ENCODE measurements at places on chromosomes 16 and 17.
A peak's percentile ranks its signal among the peaks of the same experiment; 100 is the strongest.

DNA sequence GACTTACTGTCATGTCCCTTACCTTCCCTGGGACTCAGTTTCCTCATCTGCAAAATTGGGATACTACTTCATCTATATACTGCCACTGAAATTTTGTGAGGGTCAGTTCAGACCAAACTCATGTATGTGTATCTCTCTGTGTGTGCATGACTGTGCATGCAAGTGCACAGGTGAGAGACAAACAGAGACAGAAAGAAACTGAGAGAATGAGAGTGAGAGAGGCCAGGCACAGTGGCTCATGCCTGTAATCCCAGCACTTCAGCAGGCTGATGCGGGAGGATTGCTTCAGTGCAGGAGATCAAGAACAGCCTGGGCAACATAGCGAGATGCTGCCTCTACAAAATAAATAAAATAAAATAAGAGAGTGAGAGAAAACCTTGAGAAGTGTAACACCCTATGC, 32.1 kb upstream of the SLC6A2 start:
- DNase-seq, result no peak

DNA sequence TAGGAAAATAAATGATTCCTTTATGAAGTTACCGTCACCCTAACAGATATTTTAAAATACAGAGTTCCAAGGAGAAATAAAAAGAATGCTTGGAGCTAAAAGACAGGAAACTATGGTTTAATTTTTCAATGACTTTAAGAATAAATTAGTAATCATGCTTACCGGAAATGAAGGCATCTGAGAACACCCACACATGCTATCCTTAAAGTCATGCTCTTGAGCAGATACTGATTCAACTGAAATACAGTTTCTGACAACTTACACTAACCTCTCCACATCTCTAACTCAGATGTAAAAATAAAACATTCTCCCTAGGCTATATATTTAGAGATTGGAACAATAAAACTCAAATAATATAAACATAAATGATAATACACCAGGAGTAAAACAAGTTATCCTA, 7.8 kb downstream of the PSMD12 start:
- DNase-seq, result no peak

DNA sequence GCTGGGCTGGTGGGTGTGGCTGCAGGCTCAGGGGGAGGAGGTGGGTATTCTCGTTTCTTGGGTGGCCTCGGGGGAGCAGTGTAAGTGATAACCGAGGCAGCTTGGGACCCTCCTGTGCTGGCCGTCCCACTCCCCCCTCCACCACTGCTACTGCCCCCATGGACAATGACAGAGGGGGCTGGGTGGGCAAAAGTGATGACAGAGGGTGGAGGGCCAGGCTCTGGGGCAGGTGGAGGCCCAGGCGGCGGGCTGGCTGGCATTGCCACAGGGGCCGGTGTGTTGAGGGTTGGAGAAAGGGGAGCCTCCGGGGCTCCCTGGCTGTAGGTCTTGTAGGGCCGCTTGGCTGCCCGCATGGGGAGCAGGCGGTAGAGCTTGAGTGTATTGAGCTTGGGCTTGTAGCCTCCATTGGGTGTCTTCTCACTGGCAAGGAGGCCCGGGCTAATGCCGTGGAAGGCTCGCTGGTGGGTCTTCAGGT, 16.0 kb downstream of the ZBTB4 start:
- no peak for DNase-seq

GRCh38 chr16:72794986-72795385, 252.9 kb downstream of the ZFHX3 start:
- no peak for DNase-seq

GRCh38 chr17:78432226-78433012, 54.0 kb downstream of the PGS1 start:
- no peak for DNase-seq

GRCh38 chr17:45722161-45722560, 62.0 kb upstream of the CRHR1 start:
- DNase-seq, result no peak

DNA sequence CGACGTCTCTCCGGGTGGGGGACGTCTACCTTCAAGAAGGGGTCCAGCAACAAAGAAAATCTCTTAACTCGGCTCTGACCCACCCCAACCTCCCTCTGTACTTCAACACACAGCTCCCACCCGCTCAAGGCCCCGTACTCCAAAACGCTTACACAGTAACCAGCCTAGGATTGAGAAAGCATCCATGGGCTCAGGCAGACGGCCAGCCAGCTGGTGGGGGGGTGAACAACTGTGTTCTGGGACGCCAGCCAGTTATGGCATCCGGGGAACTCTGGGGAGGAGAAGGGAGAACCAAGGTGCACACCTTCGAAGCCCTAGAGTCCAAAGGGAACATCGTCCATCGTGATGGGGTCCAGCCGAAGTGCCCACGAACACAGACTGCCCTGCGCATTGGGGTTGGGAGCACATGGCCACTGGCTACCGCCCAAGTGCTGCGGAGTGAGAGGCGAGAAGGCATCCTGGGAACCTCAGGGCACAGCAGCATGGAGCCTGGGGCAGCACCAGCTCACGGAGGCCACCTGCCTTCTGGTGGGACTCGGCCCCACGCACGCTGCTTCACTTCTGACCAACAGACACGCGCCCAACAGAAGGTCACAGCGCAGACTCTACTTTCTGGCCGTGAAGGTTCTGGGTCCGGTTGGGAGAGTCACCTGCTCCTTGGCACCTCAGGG, 14.3 kb downstream of the SLC16A3 start:
- DNase-seq, result no peak

DNA sequence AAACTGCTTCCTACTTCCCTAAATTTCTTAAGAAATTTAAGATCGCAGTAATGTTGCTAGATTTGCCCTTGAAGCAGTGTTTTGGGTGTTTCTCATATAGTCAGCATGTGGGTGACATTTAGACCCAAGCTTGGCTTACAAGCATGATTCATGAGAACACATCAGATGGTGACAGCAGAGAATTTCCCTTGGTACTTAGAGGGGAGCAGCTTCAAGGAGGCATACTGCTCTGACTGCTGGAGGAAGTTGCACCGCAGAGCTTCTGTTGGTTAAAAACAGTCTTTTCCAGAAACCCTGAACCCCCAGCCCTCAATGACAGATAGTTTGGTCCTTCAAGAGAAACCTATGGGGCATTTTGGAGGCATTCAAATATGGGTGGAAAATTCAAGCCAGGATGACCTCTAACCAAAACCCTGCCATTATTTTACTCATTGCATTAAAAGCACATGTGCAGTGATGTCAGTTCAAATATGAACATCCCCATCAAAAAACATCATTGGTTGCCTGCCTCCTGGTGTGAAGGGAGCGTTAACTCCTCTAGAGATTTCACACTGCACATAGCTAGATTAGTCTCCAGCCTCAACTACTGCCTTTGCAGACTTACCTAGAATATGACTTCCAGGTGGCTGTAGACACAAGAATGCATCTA, 201.5 kb upstream of the CACNG5 start:
- no peak for DNase-seq

DNA sequence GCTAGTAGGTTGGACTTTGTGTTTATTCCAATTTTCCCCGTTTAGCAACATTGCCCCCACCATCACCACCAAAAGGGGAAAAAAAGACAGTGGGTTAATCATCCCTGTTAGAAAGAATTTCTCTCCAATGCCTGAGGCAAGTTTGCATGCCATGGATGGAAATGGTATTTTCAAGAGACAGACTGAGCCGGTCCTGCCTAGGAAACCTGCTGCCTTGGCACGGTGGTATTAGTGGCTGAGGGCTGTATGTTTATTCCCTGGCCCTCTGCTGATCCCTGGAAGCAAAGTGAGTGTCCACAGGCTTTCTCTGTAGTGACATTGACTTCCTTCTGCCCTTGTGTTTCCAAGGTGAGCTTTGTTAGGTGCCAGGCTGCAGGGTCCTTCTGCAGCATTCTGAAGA, 427.0 kb upstream of the RBFOX1 start:
- DNase-seq, result no peak

- no peak for DNase-seq
Observed at GRCh38 chr16:88724855-88725555, 18.7 kb downstream of the CTU2 start.

- DNase-seq, result no peak
Observed at GRCh38 chr17:68379692-68380677, 77.3 kb downstream of the WIPI1 start.

DNA sequence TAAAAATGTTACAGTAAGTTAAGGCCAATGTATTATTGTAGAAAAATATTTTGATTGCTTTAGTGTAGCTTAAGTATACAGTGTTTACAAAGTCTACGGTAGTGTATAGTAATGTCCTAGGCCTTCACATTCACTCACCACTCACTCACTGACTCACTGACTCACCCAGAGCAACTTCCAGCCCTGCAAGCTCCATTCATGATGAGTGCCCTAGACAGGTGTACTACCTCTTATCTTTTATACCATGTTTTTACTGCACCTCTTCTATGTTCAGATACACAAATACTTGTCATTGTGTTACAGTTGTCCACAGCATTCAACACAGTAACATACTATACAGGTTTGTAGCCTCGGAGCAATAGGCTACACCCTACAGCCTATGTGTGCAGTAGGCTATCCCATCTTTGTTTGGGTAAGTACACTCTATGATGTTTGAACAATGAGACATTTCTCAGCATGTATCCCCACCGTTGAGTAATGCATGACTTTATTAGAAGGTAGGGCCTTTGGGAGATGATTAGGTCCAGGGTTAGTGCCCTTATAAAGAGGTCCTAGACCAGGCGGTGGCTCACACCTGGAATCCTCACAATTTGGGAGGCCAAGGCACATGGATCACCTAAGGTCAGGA, 117.8 kb downstream of the SLC39A11 start:
- no peak for DNase-seq

DNA sequence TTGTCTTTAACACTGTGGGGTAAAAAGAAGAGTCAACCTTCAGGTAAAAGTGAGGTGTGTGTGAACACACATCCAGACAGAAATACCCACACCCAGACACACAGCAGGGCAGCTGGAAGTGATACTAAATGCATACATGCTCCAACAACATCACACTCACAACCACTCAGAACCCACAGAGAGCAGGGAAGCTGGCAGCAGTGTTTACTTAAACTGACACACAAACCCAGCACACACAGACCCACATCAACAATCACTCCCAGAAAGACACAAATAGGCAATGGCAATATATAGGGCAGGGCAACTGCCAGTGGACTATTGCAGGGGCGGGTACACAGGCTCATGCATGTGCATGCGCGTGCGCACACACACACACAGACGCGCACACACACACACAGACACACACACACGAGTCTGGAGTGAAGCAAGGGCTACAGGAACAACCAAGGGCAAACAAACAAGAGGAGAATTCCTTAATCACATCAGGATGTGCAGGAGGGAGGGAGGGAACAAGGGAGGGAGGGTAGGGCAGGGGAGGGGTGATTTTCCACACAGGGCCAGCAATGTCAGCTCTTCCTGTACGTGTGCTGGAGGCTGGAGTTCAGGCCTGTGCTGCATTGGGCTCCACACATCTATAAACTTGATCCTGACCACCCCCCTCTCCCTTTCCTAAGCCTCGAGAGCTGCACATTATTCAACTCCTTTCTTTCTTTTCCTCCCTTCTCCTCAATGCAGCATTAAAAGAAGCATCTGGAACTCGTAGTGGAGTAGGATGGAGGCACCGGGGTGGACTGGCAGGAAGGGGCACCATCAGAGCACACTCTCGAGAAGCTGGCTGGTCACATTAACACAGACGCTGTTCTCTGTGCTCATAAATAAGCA, 30.1 kb downstream of the HIC1 start:
- no peak for DNase-seq

- DNase-seq, result no peak
Observed at GRCh38 chr17:78484271-78485246, 92.6 kb downstream of the DNAH17 start.

- DNase-seq, result peak; percentile 63
Observed at GRCh38 chr16:57503366-57503765, 17.1 kb upstream of the DOK4 start.

DNA sequence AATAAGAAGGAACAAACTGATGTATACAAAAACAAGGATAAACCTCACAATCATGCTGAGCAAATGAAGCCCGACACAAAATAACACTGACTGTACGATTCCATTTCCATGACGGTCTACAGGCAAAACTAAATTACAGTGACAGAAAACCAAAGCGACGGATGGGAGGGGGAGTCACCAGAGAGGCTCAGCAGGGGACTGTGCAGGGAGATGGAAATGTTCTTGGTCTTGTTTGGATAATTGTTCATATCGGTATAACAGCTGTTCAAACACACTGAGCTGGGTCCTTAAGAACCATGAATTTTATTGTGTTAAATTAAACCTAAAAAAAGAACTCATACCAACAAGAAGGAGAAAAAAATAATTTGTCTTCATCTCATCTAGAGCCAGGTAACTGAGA, 97.8 kb downstream of the NXN start:
- DNase-seq, result peak; percentile 44

DNA sequence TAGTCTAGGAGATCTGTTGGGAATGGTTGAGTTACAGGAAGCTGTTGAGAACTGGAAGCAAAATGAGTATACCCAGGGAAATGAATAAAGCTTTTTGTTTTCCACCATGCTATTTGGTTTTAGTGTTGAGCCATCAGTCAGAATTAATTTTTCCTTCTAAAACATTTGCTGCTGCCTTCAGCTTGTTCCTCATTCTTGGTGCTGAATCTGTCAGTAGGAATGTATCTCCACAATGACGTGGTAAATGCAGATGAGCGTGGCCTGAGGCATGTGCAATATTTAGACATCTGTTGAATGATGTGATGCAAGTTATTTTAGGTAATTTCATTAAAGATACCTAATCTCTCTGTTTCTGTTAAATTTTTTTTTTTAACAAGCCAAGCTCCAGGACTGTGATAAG, 10.9 kb downstream of the HAPSTR1 start:
- DNase-seq, result no peak

- peak; percentile 85 for DNase-seq
Observed at GRCh38 chr17:34644941-34645550, 65.7 kb downstream of the TMEM132E start.

GRCh38 chr17:83014297-83014696, 65.1 kb upstream of the METRNL start:
- DNase-seq, result no peak

GRCh38 chr17:46720408-46720807, 98.1 kb downstream of the WNT3 start:
- DNase-seq, result peak; percentile 73

GRCh38 chr16:11140466-11140865, 115.5 kb downstream of the SOCS1 start:
- DNase-seq, result no peak

DNA sequence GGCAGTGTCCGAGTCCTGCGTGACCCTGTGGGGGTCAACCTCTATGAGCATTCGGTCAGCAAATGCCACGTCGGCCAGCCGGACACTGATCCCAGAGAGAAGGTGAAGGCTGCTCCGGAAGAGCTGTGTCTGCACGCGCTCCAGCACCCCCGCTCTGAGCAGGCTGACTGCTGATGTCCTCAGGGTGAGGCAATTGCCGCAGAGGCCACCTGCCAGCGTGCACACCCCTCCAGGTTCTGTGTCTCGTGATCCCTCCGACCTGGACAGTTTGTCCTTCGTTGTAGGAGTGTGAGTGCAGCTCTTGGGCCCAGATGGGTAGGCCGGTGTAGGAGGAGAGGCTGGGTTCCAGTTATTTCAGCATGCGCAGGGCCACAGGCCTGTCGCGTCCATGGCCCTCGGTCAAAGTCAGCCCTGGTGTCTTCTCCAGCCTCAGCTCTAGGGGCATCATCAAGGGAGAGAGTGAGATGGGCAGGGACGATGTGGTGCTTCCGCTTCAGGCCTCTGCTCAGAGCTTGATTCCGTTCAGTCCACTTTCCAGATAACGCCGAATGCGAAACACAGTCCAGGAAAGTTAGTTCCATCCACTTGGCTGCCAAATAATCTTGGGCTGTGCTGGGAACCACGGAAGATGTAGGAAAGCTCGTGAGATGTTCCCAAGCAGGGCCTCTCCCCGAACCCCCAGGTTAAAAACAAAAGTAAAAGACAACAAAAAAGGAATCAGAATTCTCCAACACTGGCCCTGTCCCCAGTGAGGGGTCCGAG, 15.1 kb upstream of the NCBP3 start:
- DNase-seq, result no peak

All from DMS79 (cell line).